AG10803 (cell line): ENCODE measurements at places on chromosomes 2 and 18.
A peak's percentile ranks its signal among the peaks of the same experiment; 100 is the strongest.

DNA sequence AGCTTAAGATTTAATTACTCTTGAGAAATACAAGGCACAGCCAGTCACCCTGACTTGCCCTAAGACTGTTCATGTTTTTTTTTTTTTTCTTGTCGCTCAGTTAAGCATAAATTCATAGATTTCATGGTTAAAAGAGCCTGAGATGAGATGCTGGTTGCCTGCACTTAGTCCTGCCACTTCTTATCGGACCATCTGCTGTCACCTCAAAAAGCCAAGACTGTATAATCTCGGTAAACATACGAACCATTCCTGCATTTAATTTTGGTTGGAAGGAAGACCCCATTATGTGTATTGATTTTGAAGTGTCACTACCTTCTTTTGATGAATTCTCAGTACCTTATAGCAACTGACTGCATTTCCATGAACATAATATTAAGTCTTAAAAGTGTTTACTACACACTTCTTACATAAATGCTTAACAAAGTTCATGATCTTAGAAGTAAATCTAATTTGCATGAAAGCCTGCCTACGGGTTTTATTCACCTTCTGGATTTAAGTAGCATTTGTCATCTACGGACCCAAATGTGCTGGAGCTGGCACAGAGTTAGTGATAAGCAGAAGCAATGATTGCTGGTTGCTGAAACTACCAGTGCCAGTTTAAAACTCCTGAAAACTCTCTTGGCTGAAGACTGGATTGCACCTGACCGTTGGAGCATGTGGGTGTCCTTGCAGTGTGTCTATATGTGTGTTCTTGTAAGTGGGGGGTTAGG, 843.4 kb downstream of the TMEM182 start:
- DNase-seq = no peak

- no peak for DNase-seq
These were observed 148.3 kb upstream of the SRD5A2 start for GRCh38 chr2:31729065-31729439.

DNA sequence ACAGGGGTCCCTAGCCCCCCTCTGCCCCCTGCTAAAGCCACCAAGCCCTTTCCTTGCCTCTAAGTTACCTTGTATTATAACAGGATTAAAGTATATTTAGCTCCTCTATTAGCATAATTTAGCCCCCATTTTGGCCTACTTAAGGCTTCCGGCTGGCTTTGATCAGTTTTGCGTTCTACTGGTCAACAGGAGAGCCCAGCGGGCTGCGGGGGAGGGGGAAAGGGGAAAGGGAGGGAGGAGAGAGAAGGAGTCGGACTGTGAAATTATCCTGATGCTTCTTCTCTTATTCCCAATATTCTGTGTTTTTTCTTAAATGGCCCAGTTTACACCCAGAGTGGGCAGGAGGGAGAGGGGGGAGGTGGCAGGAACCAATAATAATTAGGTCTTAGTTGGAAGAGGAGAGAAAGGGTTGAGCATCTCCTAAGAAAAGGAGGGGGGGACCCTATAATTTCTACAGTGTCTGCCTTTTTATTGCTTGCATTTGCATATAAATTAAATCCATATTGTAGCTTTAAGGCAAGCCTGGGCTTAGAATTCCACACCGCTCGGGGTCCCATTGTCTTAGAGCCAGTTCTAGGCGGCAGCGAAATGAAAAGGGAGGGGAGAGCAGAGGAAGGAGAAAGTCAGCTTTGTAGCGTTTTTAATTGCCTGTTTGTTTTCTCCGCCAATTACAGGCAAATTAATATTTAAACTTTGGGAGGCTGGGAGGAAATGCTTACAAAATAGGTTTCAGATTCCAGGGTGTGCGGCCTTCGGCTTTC, 39.6 kb downstream of the EN1 start:
- DNase-seq = no peak

GRCh38 chr2:121171625-121172119, 113.3 kb downstream of the TFCP2L1 start:
- no peak for DNase-seq

DNA sequence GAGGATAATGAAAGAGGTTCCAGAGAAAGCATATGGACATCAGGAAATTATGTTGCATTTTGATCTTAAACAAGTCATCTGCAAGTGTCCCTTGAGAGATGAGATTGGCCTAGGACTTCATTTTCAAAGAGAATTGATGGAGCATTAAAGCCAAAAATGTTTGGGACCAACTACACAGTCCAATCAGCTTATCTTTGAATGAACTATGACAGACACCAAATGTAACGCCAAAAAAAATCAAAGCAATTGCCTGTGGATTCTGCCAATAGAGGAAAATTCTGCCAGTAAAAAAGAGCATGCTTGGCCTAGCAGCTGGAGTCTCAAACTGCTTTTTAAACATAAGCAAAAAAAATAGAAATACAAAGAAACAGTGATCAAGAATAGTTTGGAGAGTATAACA, 594.5 kb upstream of the CHAC2 start:
- DNase-seq = no peak

DNA sequence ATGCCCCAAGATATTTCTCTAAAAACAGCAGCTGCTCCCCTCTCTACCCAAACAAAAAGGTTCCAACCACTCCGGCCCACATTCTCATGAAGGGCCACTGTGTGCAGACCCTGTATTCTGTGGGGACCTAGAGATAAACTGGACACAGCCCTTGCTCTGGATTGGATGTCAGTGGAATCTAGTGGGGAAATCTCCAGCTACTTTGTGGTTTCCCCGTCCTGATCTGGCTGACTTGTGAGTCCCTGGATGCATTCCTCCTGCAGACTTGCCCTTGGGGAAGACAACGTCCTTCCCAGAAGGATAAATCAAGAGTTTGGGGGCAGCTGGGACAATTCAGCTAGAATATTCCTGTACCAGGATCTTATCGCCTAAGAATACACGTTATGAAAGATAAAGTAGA, 151.1 kb downstream of the FSHR start:
- DNase-seq = peak; percentile 37

DNA sequence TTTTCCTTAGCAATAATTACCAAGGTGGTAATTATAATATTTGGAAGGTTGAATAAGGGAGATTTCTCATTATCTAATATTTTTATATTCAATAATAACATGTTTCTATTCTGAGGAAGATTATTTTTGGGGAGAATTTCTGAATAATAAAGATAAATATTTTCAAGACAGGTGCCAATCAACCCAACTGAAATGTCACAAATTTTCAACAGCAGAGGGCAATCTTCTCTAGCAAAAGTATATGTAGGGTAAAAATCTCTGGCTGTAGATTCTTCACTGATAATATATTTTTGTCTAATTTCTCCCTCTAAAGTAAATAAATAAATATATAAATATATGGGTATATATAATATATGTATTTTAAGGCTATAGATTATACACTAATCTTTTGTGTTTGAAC, 1187.2 kb upstream of the CRIM1 start:
- DNase-seq = no peak

DNA sequence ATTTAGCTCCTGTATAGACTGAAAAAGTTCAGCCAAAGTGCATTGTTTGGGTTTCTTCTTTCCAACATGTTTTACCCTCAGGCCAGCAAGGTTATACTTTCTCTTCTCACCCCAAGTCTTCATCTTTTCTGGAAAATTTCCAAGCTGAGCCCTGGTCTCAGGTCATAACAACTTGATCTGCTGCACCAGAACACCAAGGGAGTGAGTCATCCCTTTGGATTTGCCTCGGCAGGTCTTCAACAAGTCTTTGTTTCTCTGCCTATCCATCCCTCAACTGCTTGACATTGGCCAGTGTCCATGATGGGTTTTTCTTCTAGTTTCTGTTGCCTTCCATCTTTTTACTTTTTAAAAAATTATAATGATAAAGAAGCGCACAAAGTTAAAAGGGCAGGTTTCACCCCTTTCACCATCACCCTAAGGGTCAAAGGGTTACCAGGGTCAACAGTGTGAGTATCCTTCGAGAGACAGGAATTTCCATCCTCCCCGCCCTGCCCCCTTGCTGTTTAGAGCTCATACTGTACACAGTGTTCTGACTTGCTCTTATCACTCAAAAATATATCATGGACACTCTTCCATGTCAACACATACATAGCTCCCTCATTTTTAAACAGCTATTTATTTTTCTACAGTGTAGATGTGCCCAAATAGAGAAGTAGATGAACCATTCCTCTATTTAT, 5.7 kb upstream of the SPATS2L start:
- DNase-seq = peak; percentile 49

DNA sequence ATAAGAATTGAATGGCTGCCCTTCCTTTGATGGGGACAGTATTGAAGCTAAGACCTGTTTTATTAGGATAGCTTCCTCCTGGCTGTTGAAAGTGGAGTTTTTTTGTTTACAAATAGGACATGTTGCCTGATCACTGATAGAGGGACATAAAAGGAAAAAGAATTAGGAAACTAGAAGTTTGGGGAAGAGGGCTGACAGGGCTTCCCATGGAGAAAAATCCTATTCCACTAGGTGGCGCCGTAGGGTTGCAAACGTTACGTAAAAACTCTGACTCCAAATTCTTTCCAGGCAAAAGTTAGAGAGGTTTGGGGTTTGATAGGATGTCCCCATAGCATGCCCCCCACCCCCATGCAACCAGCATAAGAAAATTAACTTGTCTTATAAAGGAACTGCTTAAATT, 11.1 kb upstream of the RBFA start:
- DNase-seq = no peak

GRCh38 chr18:7256618-7257425, 25.9 kb downstream of the LRRC30 start:
- DNase-seq = no peak

GRCh38 chr2:179671043-179671981, 190.1 kb downstream of the ZNF385B start:
- no peak for DNase-seq

DNA sequence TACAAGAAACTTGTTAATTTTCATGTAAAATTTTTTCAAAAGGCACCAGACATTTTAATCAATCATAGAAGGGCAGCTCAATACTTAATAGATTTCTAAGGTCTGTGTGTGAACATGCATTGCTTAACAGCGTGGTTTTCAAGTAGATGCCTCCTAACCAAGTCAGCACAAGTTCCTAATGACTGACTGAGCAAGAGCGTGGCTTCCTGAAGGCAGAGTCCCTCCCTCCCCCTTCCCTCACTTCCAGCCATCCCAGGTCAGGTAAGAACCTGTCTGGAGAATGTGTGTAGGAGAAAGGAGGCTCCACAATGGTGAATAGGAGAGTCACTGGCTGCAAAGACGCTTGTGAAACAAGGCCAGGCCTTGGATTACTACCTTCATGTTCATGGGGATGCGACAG, 33.5 kb upstream of the DAPL1 start:
- peak; percentile 85 for DNase-seq

DNA sequence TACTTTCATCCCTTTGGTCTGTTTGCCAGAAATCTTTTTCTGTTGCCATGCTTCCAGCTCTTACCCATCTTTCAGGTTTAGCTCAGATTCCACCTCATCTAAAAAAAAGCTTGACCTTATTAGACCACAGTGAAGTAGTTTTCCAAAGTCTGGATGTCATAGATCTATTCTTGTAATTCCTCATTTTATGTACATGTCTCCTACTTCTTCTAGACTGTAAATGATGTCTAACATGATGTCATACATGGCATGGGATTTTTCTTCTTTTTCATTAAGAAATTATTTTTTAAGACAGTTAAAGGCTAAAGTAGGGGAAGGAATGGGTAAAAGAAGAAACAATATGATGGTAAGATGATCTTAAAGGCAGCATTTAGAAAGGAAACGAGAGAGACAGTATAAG, 11.3 kb downstream of the GLS start:
- no peak for DNase-seq

- DNase-seq = no peak
These were observed 45.1 kb downstream of the NTSR2 start for GRCh38 chr2:11624893-11625292.

GRCh38 chr18:7488571-7488970, 78.5 kb upstream of the PTPRM start:
- DNase-seq = no peak
